ENCODE measurements at places on chromosomes 1 and 21.

DNA sequence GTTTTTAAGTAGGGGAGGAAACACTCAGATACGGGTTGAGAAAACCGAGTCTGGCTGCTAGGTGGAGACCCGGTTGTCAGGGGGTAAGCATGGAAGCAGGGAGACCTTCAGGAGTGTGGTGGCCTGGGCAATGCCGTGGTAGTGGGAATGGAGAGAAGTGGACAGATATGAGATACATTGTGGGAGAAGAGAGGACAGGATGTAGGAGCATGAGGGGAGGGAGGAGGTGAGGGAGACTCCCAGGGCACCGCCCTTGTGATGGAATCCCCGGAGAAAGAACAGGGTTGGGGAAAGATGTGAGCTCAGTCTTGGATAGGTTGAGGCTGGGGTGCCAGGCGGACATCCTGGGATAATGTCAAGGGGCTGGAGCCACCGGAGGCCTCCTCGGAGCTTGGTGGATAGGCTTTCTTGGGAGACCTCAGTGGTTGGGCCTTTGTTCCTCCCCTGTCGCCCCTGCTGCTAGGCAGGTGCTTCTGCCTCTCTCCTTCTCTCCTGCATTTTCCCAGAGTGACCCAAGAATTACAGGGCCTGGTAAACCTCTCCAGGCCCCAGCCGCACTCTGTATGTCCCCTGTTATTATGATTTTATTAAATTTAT, 21.3 kb downstream of the ZNF362 start:
- no peak for DNase-seq

DNA sequence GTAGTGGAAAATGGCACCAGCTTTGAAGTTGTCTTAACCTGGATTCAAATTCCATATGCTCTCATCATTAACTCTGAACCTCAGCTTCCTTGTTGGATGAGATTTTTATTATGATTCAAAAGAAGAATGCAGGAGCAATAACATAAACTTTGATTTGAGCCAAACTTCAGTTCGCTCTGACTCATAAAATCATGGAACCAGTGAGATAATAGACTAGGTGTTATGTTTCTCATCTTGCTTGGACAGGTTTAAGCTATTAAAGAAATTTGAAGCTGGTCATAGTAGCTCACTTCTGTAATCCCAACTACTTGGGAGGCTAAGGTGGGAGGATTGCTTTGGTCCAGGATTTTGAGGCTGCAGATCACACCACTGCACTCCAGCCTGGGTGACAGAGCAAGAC, 172.8 kb downstream of the CLEC20A start:
- no peak for DNase-seq

GRCh38 chr1:226149806-226150205, 36.7 kb downstream of the ACBD3 start:
- DNase-seq: peak; percentile 30

DNA sequence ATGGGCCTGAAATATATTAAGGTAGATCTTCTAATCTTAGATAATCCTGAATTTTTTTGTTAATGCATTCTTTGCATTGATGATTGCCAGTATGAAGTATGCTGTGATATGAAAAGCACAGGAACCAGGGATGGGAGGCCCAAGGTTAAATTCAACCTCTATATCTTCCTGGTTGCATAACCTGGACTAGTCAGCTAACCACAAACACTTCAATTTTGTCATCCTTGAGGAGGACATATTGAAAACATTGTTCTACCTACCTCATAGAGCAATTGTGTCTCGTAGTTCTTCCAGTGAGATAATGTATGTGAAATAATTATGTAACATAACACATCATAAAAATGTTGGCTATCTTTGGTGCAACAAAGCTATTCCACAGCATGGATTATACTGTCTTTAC, 25.6 kb downstream of the PDC start:
- no peak for DNase-seq

DNA sequence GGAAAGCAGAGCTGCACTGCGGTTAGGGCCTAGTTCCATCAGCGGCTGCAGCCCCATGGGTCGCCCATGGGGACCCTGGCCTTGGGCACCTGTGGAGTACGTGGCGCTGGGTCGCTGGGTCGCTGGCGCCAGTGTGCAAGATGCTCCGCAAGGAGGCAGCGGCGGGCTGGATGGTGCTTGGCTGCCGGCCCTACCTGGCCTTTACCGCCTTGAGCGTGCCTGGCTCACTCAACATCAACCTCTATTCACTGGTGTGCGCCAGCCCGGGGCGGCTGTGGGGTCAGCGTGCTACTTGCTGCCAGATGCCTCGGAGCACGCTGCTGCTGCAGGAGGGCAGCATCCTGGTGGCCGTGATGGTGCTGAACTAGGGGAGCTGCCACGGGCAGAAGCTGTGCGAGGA, 85.1 kb upstream of the RHOU start:
- DNase-seq: peak; percentile 21

DNA sequence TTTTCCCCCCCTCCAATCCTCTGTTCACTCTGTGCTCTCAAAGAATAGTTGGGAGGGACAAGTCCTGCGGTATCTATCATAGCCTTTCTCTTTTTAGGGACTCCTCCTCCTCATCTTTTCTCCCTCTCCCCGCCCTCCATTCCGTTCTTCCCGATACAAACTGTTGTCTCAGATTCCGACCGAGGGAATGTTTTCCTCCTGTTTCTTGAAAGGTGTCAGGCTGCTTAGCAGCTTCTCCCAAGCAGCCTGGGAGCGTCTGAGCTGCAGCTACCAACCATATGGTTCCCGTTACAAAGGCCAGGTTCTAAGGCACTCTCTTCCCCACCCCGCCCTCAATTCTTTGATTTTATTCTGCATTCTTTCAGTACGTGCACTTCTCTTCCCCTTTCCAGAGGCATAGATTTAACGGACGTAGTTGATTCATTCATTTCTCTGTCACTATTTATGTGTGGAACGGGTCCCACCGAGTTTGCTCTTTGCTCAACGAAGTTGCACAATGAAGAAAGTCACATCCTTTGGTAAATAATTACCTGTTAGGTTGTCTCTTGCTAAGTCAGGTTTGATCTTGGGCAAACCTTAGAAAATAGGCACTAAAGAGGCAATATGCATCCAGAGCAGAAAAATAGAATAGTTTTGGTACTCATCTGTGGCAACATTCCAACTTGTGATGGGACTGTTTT, 2.8 kb downstream of the ADGRL2 start:
- DNase-seq: no peak

DNA sequence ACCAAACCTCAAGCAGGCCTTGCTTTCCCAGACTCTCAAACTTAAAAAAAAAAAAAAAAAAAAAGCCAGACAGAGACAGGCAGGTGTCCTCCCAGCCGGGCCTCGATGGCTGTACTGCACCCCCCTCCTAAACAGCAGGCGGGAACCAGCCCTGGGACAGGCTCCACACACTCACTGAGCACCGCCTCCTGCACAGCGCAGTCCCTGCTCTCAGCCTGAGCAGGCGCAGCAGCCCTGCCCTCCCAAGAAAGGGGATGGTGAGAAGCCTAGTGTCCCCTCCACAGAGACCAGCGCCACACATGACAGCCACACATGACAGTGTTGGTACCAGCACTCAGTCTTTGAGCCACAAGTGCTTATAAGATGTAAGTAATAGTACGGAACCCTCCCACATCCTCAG, 11.9 kb downstream of the MX2 start:
- DNase-seq: no peak

- DNase-seq: no peak
These were observed 105.5 kb downstream of the HHAT start for GRCh38 chr1:210434223-210434622.

- no peak for DNase-seq
These were observed 6.4 kb upstream of the SMPDL3B start for GRCh38 chr1:27928216-27928954.
